ENCODE measurements at places on chromosomes 7 and 10.
A peak's percentile ranks its signal among the peaks of the same experiment; 100 is the strongest.

DNA sequence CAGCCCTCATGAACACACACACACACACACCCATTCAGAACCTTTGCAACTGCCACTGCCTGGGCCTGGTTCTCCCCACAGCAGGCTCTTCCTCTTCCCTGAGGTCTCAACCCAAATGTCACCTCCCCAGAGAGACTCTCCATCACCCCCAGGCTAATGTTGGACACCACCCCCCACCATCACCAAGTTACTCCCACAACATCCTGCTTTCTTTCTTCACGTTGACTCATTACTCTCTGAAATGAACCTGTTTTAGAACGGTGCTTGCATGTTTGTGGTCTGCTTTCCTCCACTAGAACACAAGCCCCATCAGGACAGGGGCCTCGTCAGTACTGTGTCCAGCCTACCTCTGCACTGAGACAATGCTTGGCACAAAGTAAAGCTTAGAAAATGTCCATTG lies 16.0 kb downstream of the AFAP1L2 start:
- no peak for DNase-seq

DNA sequence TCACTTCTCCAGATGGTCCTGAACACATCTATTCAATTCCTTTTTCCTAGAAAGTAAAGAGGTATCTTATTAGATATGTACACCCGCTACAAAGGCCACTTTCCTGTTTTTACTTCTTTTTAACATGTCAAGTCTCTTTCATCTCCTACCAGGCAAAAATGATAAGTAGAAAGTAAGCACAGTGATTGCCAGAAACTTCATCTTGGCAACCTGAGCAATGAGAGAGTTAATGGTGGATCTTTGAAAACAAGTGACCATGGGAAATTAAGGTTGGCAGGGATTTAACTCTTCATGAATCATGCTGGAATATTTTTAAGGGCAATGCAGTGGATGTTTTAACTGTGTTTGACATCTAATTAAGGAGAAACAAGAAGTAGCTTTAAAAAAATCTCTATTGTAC lies 2.7 kb downstream of the SEMA3A start:
- DNase-seq, result no peak

DNA sequence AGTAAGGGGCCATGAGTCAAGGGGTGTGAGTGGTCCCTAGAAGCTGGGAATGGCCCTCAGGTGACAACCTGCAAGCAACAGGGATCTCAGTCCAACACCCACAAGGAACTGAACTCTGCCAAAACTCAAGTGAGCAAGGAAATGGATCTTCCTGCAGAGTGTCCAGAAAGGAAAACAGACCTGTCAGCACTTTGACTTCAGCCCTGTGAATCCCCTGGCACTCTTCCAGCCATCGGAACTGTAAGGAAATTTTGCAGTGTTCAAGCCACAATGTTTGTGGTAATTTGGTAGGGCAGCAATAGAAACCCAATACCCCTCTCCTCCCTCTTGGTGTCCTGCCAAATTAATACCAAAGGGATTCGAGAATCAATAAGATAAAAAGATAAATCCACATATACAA lies 6.9 kb downstream of the LYZL1 start:
- no peak for DNase-seq

GRCh38 chr10:127906548-127907377 lies at the start of gene PTPRE:
Gene PTPRE, plus strand, starts transcription at chr10:127907103. Its CDS starts 133,779 bp downstream, at chr10:128040882.
- DNase-seq, result peak; percentile 8

DNA sequence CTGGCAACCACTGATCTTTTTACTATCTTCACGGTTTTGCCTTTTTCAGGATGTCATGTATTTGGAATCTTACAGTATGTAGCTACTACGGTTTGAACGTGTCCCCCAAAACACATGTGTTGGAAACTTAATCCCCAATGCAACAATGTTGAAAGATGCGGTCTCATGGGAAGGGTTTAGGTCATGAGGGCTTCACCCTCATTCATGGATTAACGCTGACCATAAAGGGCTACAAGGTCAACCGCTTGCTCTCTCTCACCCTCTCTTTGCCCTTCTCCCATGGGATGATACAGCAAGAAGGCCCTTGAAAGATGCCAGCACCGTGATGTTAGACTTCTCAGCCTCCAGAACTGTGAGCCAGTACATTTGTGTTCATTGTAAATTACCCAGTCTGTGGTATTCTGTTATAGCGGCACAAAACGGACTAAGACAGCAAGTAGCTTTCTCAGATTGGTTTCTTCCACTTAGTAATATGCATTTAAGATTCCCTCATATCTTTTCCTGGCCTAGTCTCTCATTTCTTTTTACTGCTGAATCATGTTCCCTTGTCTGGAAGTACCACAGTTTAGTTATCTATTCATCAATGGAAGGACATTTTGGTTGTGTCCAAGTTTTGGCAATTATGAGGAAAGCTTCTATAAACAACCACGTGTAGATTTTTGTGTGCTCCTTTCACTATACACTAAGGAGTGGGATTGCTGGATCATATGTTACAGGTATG lies 3.0 kb upstream of the CRYGN start:
- no peak for DNase-seq

GRCh38 chr10:27100813-27101347 lies 586 bp upstream of the ANKRD26 start:
- no peak for DNase-seq

- DNase-seq, result no peak
Measured at GRCh38 chr10:21500578-21500910, 24.9 kb downstream of the SKIDA1 start.

DNA sequence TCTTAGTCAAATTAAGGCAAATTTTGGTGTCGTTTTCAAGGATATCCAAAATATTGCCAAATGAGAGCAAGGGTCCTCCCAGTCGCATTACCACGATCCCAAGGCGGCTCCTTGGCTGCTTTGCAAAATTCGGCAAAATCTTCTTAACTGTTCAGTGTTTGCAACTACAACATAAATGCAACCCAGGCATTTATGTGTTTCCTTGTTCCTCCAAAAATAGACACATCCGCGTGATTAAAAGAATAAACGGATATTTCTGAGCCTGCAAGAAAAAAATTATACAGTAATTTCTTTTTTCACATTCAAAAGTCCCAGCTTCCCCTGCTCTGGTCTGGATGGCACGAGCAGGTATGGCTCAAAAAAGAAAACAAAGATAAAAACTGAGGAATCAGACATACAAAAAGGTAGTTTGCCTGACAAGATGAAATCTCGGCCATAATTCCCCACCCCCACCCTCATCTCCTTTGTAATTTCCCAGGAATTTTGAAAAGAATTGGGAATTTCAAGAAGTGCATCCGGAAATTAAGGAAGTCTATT lies 6.0 kb downstream of the SKIDA1 start:
- no peak for DNase-seq

GRCh38 chr7:45982132-45982531 lies 61.1 kb upstream of the IGFBP3 start:
- no peak for DNase-seq

DNA sequence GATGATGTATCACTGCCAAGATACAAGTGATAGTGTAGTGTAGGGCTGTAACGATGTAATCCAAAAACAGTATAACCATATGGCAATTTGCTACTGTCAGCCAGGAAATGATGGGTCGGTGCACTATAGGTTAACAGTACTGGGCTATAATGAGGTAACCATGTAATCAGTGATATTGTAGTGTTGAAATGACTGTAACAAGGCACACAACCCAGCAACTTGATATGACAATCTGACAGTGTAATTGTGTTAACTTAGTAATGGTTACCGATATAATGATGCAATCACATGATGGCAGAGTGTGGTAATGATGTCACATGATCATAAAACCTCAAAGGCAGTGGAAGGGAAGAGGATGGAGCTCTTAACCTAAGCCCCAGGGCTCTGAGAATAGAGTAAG lies 73.8 kb upstream of the SLF2 start:
- DNase-seq, result no peak

DNA sequence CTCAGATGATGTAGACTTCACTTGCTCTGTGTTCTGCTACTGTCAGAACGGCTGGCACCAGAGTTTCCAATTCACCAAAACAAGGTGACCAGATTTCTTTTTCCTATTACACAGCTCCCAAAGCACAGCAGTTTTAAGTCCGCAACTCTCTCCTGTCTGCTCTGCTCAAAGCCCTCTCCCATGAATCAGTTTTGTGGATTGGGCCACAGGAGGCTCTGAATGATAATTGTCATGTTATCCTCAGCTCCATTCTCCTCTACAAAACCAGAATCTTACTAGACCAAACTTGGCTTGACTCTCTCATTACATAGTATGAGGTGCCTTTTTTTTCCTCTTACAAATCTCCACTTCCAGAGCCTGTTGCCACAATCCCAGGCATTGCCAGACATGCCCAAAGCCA lies 223.5 kb downstream of the SNX13 start:
- DNase-seq, result no peak

GRCh38 chr10:21516242-21517131 lies 9.0 kb downstream of the SKIDA1 start:
- no peak for DNase-seq

DNA sequence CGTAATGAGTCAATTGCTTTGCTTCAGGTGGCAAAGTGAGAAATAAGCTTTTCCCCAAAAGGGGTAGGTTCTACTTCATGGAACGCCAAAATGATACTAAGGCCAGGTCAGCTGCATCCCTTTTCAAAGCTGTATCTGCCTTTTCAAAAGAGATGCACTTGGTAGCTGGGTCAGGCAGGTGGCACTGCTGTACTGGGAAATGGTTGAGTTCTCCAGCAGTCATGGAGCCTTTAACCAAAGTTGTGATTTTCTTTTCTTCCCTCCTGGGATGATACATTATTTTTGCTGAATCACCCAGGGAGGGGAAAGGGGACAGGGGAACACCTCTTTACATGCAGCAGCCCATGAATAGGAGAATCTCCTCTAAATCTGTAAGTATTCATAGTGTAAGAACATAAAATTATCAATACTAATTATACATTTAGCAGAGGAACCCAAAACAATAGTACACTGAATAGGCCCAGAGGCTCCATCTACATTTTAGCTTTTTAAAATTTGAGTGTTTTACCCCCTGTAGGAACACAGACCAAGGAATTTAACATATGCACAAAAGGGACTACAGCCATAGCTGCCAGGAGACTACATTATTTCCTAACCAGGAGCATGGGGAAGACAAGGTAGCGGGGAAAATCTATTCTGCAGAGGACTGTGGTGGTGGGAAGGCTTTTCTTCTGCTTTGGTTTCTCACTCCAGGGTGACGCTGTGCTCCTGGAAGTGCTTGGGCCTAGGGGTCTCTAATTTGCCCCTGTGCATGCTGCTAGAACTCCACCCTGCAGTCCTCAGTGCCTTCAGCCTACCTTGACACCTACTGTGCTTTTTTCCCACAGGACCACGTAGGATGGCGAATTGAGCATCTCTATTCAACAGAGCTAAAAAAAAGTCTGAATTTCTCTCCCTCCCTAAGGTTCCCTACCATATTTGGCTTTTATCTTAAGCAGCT lies 6.4 kb upstream of the GPR22 start:
- DNase-seq, result no peak

DNA sequence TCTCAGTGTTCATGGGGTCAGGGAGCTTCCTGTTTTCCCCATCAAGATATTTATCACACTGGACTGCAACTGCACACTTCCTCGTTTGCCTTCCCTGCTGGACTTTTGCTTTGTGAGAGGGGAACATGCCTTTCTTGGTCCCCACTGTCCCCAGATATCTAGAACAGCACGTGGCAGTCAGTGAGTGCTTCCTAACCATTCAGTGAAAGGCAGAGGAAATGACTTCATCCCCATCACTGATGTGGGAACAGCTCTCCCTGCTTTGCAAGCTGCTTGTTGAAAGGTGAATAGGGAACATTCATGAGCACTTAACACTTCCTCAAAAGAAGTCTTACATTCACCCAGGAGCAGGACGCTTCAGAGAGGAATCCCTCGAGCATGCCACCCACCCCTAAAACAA lies 135.4 kb downstream of the MYOF start:
- no peak for DNase-seq

- DNase-seq, result no peak
Measured at GRCh38 chr10:70928140-70928539, 39.8 kb upstream of the PCBD1 start.

DNA sequence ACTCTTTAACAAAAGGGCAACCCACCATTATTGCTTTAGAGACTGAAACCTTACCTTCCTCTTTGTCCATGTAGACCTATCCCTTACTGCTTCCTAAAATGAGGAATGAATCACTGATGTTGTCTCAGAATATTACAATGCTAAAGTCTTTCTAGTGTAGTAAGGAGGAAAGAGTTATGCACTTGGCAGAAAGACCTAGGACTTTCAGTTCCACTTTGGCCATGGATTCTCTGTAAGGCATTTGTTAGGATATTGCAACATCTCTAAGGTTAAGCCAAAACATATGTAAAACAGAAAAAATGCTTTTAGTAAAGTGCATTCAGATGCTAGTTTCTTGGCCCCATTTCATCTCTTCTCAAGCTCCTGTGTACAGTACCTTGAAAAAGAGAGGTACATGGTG lies 230.9 kb downstream of the PARD3 start:
- no peak for DNase-seq

- no peak for DNase-seq
Measured at GRCh38 chr10:31145986-31146385, 114.3 kb upstream of the ZNF438 start.

- no peak for DNase-seq
Measured at GRCh38 chr10:18059826-18060559, 80.2 kb upstream of the CACNB2 start.

Measured in stimulated activated CD4-positive, alpha-beta T cell treated with anti-CD3 and anti-CD28 coated beads, Interleukin-1b, Interleukin-23, amount 100 ng/mL, for 1 hour (primary cell).